ENCODE measurements at places on chromosomes 3 and 15.

GRCh38 chr15:62348118-62348517 is 183.0 kb upstream of the C2CD4B start:
- H3K27me3 ChIP-seq, result peaks cover 6% of the 10 kb centered on the region
- H3K36me3 ChIP-seq, result no peaks in the 10 kb centered on the region
- H3K27ac ChIP-seq, result no peak overlapping the region
- no peak for DNase-seq
- H3K4me1 ChIP-seq, result peaks cover 4% of the 10 kb centered on the region

DNA sequence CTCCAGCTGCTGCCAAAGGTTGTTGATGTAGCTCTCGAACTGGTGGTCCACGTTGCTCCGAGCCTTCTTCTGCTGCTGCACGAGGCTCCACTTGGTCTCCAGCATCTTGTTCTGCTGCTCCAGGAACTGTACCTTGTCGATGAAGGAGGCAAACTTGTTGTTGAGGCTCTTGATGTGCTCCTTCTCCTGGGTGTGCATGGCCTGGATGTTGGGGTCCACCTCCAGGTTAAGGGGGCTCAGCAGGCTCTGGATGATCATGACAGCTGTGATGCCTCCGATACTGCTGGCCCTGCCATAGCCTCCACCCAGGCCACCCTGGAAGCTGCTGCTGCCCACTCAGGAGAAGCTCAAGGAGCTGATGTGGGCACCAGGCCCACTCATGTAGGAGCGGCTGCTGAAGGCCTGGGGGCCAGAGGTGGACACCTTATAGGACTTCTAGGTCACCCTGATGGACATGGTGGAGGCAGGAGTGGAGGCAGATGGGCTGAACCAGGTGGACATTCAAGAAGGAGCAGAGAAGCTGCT is 14.9 kb upstream of the PSTPIP1 start:
- DNase-seq, result no peak
- peaks cover 25% of the 10 kb centered on the region for H3K27me3 ChIP-seq
- H3K27ac ChIP-seq, result no peak overlapping the region

- peaks cover 7% of the 10 kb centered on the region for H3K4me1 ChIP-seq
- H3K27me3 ChIP-seq, result no peaks in the 10 kb centered on the region
- H3K27ac ChIP-seq, result peak overlapping the region; percentile 87
- peak overlapping the region; percentile 95 for H3K4me3 ChIP-seq
Measured at GRCh38 chr3:14177580-14178246, 688 bp downstream of the XPC start.

GRCh38 chr15:61649046-61649445 is 411.2 kb downstream of the VPS13C start:
- no peak overlapping the region for H3K4me3 ChIP-seq
- no peaks in the 10 kb centered on the region for H3K27me3 ChIP-seq
- H3K4me1 ChIP-seq, result no peaks in the 10 kb centered on the region
- no peak overlapping the region for H3K27ac ChIP-seq
- no peak for DNase-seq

DNA sequence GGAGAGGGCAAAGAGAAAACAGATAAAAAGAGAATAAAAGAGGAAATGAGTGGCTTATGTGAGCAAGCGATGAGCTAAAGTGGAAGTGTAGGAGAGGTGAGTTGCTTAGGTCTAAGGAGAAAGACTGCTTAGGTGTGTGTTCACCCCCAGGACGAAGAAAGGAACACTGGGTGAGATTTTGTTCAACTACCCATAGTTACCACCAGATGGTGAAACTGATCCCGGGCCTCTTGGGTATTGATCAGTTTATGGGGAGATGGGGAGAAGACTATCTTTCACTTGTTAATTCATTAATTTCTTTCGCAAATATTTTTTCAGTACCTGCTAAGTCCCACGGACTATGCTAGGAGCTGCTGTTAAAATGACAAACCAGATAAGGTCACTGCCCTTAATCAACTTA is 33.9 kb downstream of the GAP43 start:
- no peak overlapping the region for H3K4me3 ChIP-seq
- DNase-seq, result no peak
- no peak overlapping the region for H3K27ac ChIP-seq
- H3K4me1 ChIP-seq, result peaks cover 6% of the 10 kb centered on the region
- no peaks in the 10 kb centered on the region for H3K36me3 ChIP-seq
- H3K27me3 ChIP-seq, result no peaks in the 10 kb centered on the region

- DNase-seq, result no peak
- no peak overlapping the region for H3K27ac ChIP-seq
- no peaks in the 10 kb centered on the region for H3K27me3 ChIP-seq
- no peaks in the 10 kb centered on the region for H3K36me3 ChIP-seq
- H3K4me3 ChIP-seq, result no peak overlapping the region
Measured at GRCh38 chr3:55935241-55935640, 448.1 kb upstream of the WNT5A start.

DNA sequence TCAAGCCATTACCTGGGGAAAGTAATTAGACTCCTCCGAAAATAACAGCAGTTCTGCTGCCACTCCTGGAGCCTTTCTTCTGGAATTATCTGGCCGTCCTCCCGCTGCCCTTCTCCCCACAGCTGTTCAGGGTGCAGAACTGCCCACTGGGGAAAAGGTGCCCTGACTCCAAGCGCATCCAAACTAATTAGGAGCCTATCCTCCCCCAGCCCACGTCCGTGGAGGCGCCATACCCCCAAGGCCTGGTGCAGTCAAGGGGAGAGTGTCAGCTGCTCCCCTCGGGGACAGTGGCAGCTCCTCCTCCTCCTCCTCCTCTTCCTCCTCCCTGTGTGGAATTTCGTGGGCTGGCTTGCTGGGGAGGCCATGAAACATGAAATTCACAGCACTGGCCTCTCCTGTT is 177.2 kb downstream of the XXYLT1 start:
- H3K36me3 ChIP-seq, result no peaks in the 10 kb centered on the region
- no peak for DNase-seq
- H3K27me3 ChIP-seq, result no peaks in the 10 kb centered on the region

- no peak for DNase-seq
- H3K4me3 ChIP-seq, result no peak overlapping the region
- H3K27me3 ChIP-seq, result no peaks in the 10 kb centered on the region
Measured at GRCh38 chr3:143584474-143584873, 263.8 kb downstream of the SLC9A9 start.

DNA sequence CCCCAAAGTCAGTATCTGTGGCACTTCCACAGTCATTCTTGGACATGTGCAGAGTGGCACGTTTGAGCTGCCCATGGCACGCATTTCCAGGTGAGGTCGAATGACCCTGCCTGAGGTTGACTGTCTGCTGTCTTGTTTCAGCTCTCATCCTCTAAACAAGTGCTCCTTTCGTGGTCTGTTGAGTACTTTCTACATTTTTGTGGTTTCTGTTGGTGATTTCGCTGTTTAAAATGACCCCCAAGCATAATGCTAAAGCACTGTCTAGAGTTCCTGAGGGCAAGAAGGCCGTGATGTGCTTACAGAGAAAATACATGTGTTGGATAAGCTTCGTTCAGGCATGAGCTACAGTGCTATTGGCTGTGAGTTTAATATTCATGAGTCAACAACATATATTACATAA is 40.0 kb upstream of the SAMMSON start:
- peaks cover 15% of the 10 kb centered on the region for H3K36me3 ChIP-seq
- H3K4me3 ChIP-seq, result no peak overlapping the region
- no peaks in the 10 kb centered on the region for H3K4me1 ChIP-seq
- no peak overlapping the region for H3K27ac ChIP-seq
- H3K27me3 ChIP-seq, result no peaks in the 10 kb centered on the region
- peak; percentile 59 for DNase-seq

DNA sequence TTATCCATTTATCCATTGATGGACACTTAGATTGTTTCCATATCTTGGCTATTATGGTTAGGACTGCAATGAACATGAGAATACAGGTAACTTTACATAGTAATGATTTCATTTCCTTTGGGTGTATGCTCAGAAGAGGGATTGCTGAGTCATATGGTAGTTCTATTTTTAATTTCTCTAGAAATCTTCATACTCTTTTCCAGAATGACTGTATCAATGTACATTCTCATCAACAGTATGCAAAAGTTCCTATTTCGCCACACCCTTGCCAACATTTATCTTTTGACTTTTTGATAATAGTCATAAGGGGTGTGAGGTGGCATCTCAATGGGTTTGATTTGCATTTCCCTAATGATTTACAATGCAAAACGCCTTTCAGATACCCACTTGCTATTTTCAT is 6.2 kb upstream of the NIPA1 start:
- H3K4me3 ChIP-seq, result no peak overlapping the region
- H3K27ac ChIP-seq, result no peak overlapping the region
- no peaks in the 10 kb centered on the region for H3K36me3 ChIP-seq
- no peak for DNase-seq

- H3K27me3 ChIP-seq, result no peaks in the 10 kb centered on the region
- H3K4me1 ChIP-seq, result no peaks in the 10 kb centered on the region
- H3K36me3 ChIP-seq, result no peaks in the 10 kb centered on the region
- no peak overlapping the region for H3K4me3 ChIP-seq
- H3K27ac ChIP-seq, result no peak overlapping the region
- no peak for DNase-seq
Measured at GRCh38 chr3:108882762-108883161, 60.2 kb downstream of the TRAT1 start.

- H3K27ac ChIP-seq, result no peak overlapping the region
- H3K36me3 ChIP-seq, result no peaks in the 10 kb centered on the region
- no peak overlapping the region for H3K4me3 ChIP-seq
- H3K27me3 ChIP-seq, result no peaks in the 10 kb centered on the region
- no peak for DNase-seq
- peaks cover 8% of the 10 kb centered on the region for H3K4me1 ChIP-seq
Measured at GRCh38 chr3:45021524-45022297, 4.4 kb upstream of the CLEC3B start.

DNA sequence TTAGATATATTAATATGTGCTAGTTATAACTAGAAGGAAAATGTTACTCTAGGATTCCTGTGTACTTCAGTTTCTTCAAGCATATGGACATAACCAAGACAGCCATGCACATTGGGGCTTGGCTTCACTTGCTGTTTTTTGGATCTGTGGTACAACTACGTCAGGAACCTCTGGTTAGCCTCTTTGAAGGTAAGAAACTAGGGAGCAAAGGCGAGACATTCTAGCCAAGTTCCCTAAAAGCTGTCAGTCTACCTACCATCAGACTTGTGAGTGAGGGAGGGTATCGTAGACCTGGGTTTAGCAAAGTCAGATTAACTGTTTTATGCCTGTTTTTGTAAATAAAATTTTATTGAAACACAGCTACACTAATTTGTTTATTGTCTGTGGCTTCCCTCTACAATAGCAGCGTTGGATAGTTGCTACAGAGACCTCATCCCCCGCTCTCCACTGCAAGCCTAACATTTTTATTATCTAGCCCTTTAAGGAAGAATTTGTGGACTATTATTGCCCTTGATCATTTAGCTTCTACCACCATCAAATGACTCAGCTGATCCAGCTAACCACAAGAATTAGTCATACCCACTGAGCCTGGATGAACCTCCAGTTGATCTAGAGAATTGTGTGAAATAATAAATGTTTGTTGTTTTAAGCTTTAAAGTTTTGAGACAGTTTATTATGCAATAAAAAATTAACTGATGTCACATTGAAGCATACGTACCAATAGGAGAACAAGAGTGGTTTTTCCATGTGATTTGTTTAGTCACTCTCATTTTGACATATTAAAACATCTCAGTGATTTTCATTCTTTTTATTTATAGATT is 58.1 kb downstream of the RSRC1 start:
- H3K36me3 ChIP-seq, result no peaks in the 10 kb centered on the region
- peak overlapping the region; percentile 81 for H3K27ac ChIP-seq
- peak; percentile 93 for DNase-seq
- H3K4me1 ChIP-seq, result peaks cover 4% of the 10 kb centered on the region
- no peak overlapping the region for H3K4me3 ChIP-seq

GRCh38 chr3:13549623-13550422 is 898 bp downstream of the FBLN2 start:
- H3K4me3 ChIP-seq, result peak overlapping the region; percentile 78
- no peak for DNase-seq
- no peaks in the 10 kb centered on the region for H3K27me3 ChIP-seq
- peaks cover 28% of the 10 kb centered on the region for H3K4me1 ChIP-seq

GRCh38 chr3:60388731-60389130 is 862.5 kb downstream of the FHIT start:
- no peak overlapping the region for H3K27ac ChIP-seq
- no peaks in the 10 kb centered on the region for H3K36me3 ChIP-seq
- no peak for DNase-seq
- no peaks in the 10 kb centered on the region for H3K27me3 ChIP-seq

DNA sequence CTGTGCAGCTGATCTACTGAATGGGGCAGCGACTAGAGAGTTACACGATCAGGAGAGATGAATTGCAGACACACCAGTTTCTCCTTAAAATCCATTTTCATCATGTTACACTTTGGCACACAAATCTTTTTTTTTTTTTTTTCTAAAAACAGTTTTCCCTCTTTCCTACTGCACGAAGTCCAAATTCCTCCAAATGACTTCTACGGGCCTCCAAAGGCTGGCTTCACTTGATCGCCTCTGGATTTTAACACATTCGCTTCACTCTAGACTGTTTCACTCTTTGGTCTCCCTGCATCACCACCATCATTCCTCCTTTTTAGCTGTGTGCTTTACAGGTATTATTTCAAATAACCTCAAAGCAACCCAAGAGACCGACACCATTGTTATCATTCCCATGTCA is 268.6 kb downstream of the RORA start:
- no peaks in the 10 kb centered on the region for H3K27me3 ChIP-seq
- H3K27ac ChIP-seq, result no peak overlapping the region
- H3K36me3 ChIP-seq, result no peaks in the 10 kb centered on the region
- H3K4me1 ChIP-seq, result no peaks in the 10 kb centered on the region

DNA sequence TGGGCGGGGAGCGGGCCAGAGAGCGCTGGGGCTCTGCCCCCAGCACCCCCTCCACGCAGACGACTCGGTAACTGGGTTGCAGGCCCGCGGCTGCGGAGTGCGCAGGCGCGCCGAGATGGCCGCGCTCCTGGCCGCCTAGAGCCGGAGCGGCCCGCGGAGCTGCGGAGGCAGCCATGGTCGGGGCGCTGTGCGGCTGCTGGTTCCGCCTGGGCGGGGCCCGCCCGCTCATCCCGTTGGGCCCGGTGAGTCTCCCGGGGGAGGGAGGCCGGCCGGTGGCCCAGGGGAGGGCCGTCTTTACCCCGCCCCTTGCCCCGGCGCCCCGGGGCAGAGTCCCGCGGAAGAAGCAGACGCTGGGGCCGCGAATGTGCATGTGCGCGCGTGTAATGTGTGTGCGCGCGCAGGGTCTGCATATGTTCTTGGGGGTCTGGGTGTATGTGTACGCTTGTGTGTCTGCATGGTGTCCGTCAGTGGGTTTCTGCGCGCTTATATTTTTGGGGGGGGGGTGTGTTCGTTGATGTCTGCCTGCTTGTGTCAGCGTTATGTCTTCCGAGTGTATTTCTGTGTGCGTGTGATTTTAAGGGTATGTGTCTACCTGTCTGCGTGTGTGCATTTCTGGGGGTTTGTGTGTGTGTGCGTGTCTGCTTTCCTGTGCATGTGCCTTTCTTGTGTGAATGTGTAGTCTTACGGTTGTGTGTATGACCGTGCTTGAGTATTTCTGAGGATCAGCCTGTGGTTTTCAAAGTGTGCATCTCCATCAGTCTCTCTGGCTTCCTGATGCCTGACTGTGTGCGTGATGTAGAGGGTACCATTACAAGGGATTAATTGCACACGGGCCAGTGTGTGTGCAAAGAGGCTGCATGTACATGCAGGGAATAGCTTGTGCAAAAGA is at the start of gene ABHD14A:
ABHD14A (plus strand) TSS at position 102 of the 889 bp plus-strand sequence; CDS start at position 174, 72 bp downstream.
- peak within 1 kb of the TSS; percentile 71 for H3K4me3 ChIP-seq
- H3K4me1 ChIP-seq, result peaks cover 31% of the 10 kb centered on the region
- no peaks in the 10 kb centered on the region for H3K27me3 ChIP-seq
- peak; percentile 69 for DNase-seq

All from mesenchymal stem cell (in vitro differentiated cells and primary cell).